ENCODE measurements at places on chromosomes 2 and 18. TPM values are rescaled to one million over a fixed set of nuclear protein-coding genes. Genes with fewer than 3 reads are reported as not detected.

The IL36RN gene
- not detected for polyA plus RNA-seq

The GAL3ST2 gene
- polyA plus RNA-seq: not detected

DNA sequence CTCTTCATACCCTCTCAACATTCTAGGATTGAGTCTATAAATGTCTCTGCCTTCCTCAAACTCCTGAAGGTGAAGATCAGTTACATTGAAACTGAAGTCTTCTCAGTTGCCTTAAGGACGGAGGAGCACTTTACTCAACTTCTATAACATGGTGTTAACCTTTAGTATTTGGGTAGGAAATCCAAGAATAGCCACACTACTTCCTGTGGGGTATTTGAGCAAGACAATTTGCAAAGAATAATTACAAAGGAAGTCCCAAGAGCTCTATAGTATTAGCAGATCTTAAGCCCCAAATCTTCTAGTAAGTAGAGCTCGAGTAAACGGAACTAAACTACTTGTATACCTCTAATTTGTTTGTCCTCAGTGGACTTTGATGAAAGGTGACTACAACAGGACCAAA, 80.9 kb downstream of the SP100 start:
- DNase-seq: no peak

DNA sequence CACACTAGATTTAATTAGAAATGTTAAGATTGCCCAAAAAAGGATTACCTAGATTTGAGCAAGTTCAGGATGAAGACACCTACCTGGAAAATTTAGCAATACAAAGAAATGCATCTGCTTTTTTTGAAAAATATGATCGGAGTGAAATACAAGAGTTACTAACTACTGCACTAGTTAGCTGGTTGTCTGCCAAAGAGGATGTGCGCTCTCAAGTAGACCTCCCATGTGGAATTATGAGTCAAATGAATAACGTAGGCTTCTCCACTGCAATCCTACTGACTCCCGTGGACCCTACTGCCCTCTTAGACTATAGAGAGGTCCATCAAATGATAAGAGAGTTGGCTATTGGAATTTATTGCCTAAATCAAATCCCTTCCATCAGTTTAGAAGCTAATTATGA, 2.0 kb downstream of the ANKAR start:
- no peak for DNase-seq

DNA sequence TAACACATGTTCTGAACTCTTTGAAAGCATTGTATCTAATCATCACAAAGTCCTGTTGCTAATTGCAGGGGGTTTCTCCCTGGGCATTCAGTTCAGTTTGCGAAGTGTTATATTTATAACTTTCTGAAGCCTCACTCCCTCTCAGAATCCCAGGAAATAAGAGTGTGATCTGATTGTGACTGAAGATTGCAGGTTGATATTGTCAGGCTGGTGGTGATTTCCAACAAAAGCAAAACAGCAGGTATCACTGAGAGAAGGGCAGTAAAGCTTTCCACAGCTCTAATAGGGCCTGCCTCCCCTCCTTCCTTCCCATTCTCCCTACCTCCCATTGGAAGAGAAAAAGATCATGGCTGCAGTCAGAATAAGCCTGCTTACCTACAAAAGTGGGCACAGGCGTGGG, 466.7 kb upstream of the FSHR start:
- DNase-seq: no peak

GRCh38 chr2:156476850-156477206, 40.6 kb downstream of the GPD2 start:
- peak; percentile 39 for DNase-seq

- DNase-seq: no peak
Measured at GRCh38 chr18:79940126-79940813, 11.2 kb downstream of the SLC66A2 start.

The SERTAD2 gene
- 10.1 TPM for polyA plus RNA-seq
